NCI-H226 (cell line): ENCODE measurements at places on chromosomes 7 and 10.

DNA sequence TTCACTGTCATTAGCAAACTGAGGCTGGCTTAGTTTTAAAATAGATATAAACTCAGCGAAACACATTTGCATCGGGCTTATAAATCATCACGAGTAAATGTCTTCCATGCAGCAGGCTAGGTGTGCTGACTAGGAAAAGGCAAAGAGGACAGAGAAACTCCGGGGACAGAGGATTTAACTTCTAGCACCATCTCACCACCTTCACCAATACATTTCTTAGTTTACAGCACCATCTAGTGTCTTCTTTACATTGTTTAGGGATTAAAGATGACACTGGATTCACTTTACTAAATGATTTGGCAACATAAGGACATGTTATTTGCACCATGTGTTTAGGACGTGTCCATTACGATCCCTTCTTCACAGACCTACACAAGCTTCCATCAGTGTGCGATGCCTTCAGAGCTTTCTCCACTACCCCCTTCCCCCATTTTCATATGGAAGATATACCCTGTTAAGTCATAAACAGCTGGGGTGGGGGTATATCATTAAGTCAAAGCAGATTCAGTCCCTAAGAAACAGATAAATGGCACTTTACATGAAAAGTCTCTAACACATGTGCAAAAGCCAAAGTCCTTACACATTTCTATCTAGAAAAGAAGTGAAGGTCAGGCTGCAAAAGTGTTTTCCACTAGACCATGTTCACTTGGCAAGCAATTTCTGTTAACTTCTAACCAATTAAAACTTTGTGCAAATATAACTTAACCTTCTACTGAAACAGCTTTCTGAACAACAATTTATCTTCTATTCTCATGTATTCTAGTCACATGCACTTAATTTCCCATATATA, 103.3 kb downstream of the GRB10 start:
- no peak for DNase-seq

DNA sequence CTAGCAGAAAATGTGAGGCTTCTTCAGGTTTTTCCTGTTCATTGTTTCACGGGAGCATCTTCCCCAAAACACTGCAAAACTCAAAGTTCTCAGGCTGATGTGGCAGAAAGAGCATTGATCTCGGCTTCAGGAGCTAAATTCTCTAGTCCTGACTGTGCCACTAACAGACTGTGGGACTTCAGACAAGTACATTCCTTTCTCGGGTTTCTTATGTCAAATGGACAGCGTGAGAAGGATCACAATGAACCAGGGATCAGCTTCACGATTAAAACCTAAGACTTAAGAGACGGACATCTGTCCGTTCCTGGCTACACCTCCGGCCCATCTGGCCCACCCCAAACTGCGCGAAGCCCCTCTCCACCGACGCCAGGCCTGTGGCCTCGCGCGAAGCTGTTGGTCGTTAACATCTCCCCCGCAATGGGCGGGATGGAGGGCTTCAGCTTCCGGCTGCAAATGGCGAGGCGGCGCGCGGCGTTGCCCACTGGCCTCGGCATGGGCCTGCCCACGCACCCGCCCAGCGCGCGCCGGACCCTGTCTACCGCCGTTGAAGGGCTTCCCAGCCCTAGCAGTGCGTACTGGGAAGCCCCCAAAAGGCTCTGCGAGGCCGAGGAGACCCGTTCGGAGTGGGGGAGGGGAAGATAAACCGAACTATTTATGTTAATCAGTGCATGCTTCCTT, 549 bp upstream of the DDX50 start:
- DNase-seq, result no peak

- DNase-seq, result no peak
Observed at GRCh38 chr10:128629111-128630096, 503.2 kb upstream of the MKI67 start.

- no peak for DNase-seq
Observed at GRCh38 chr7:150380463-150380862, 1.3 kb downstream of the ZNF775 start.

- no peak for DNase-seq
Observed at GRCh38 chr10:60916025-60916424, 28.0 kb downstream of the RHOBTB1 start.

- DNase-seq, result no peak
Observed at GRCh38 chr10:18735711-18736110, 76.5 kb downstream of the ARL5B start.

GRCh38 chr10:122999347-122999746, 9.2 kb downstream of the IKZF5 start:
- no peak for DNase-seq

DNA sequence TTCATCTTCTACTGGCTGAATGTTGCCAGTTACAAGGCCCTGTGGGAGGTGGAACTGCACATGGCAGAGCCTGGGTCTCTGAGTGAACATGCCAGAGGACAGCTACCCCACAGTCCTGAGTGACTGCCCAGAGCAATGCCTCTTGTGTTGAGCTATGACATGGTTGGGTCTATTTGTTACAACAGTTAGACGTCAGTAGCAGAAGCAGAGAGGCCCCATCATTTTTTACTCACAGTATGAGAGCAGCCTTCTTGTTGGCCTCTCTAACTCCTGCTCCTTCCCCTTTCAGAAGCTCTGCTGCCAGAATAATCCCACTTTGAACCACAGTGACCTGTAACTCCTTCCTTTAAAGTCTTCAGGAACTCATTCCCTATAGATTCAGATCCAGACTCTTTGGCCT, 30.8 kb upstream of the NRP1 start:
- peak; percentile 1 for DNase-seq

- DNase-seq, result no peak
Observed at GRCh38 chr7:114659409-114660125, 245.0 kb downstream of the FOXP2 start.

- DNase-seq, result peak; percentile 23
Observed at GRCh38 chr7:3558400-3558799, 257.3 kb downstream of the SDK1 start.

GRCh38 chr7:121276313-121276712, 52.5 kb upstream of the WNT16 start:
- no peak for DNase-seq

DNA sequence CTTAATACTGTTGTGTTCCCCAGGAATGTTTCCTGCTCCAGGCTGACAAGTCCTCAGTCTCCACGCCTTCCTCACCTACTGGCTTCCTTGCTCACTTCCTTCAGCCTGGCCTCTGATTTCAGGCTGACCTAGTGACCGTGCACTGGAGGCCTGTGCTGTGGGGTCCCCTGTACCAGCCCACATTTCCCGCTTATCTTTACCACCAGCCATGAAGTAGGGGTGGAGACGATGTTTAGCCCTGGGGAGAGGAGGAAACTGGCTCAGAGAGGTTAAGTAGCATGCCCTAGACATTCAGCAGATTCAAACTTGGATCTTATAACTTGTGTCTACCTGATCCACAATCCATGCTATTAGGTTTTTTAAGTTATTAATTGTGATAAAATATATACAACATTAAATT, 4.8 kb upstream of the ZNF488 start:
- no peak for DNase-seq

GRCh38 chr7:139871820-139872219, 42.8 kb downstream of the TBXAS1 start:
- no peak for DNase-seq

DNA sequence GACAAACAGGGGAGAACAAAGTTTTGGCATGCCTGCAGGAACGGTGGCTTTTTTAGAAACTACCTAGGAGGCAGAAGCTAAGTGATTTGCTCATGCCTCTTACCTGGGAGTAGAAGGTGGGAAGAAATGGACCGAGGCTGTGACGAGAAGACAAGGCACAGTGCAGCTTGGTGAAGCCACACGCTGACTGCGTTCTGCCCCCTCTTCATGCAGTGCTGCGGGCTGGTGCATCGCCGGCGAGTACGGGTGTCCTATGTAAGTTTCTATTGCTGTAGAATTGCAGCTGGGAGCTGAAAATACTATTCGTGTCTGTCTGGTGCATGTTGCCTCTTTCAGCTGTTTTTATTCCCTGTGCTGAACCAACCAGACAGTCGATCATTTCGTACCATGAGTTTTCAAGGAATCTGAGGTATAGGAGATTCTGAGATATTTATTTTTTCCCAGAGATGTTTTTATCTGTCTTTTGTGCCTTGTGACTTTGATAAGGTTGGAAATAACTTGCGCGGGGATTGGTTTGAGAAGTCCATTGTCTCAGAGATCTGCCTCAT, 120.9 kb downstream of the CACNB2 start:
- no peak for DNase-seq

GRCh38 chr10:48667960-48668590, 16.6 kb upstream of the WDFY4 start:
- DNase-seq, result no peak

GRCh38 chr7:22039670-22040069, 94.0 kb upstream of the CDCA7L start:
- no peak for DNase-seq

- peak; percentile 11 for DNase-seq
Observed at GRCh38 chr10:51063659-51064535, 10.4 kb upstream of the PRKG1 start.

DNA sequence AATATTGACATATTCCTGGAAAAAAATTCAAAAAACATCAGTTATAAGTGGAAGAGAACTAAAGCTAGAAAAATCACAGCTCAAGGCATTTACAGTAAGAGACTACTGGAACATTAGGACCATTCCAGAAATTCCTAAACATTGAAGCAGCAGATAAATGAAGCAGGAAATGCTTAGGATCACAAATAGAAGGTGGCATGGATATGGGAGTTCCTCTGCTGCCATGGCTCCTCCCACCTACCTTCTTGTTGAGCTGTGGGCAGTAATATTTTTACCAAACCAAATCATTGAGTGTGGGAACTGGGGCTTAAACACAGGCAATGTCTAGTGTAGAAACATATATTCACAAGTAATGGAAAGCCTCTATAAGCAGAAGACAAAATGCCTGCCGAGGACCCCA, 292.8 kb downstream of the ANKRD7 start:
- DNase-seq, result peak; percentile 71

GRCh38 chr10:17872191-17873091, 63.3 kb downstream of the MRC1 start:
- no peak for DNase-seq

DNA sequence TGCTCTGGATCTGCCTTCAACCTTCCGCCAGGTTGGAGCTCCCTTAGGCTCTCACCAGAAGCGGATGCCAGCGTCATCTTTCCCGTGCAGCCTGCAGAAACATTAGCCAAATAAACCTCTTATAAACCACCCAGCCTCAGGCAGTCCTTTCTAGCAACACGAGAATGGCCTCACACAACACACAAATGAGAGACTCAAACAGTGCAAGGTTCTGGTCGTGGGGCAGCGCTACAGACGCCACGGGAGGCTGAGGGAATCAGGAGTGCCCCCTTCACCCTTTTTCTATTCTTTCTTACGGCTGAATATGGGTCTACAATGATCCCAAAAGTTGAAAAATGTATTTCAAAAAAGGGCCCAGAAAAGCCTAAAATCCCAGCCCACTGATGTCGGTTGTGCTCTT, 96.4 kb downstream of the FOXL3 start:
- no peak for DNase-seq

DNA sequence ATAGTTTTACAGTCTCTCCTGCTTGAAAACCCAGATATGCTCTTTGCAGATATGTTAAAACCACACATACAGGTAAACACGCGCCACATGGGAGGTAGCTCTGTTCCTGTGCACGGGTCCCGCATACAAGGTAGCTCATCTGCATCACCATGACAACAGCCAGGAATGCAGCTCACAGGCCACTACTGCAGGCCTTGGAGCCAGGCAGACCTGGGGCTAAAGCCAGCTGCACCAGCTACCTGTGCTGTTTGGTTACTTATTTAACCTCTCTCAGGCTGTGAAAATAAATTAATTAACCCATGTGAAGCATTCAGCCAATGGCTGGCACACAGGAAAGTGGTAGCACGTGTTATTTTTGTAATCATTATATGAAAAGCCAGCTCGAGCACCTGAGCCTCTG, 428.3 kb downstream of the TNS3 start:
- DNase-seq, result no peak

- no peak for DNase-seq
Observed at GRCh38 chr7:89029864-89030263, 234.3 kb upstream of the TEX47 start.
